ENCODE measurements at places on chromosomes 16 and 17.

GRCh38 chr17:1552932-1553331 is 9.7 kb downstream of the PITPNA start:
- no peak for DNase-seq

GRCh38 chr17:45008216-45008615 is 40.1 kb upstream of the C1QL1 start:
- no peak for DNase-seq

DNA sequence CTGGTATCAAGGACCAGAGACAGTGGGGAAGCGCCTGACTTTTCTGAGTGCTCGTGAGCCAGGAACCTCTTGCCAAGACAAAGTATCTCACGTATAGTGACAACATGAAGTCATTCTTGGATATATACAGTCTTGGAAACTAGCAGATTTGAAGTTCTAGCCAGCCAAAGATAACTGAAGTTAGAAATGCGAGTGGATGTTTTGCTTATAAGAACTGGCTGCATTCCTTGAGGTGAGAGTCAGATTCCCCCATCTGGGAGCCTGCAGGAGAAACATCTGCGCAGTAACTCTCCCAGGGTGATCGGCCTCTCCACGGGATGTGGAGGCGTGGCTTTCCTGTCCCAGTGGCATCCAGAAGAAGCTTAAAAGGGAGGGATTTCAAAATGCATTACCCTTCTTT is 89.8 kb downstream of the SHISA6 start:
- no peak for DNase-seq

DNA sequence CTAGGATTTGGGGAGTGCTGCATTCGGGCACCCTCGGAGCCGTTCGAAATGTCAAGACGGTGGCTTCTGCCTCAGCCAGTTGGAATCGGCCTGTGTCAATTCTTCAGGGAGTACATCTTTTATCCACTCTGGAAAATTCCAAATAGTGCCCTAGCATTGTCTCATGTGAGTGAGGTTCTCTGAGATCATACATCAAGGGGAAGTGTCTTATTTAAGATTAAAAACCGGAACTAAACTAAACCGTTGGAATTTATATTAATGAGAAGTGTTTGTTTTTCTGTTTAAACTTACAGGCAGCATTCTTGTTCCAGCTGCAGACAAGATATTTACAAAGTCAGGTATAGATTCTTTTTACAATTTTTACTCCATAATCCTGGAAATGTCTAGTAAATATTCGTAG is 56.8 kb downstream of the SLC47A1 start:
- no peak for DNase-seq

GRCh38 chr17:19290066-19290705 is 53.0 kb downstream of the EPN2 start:
- DNase-seq: peak; percentile 48

- no peak for DNase-seq
These were observed 18.2 kb upstream of the HS3ST3B1 start for GRCh38 chr17:14282726-14283125.

- DNase-seq: no peak
These were observed 2.0 kb downstream of the KDM6B start for GRCh38 chr17:7835814-7836595.

DNA sequence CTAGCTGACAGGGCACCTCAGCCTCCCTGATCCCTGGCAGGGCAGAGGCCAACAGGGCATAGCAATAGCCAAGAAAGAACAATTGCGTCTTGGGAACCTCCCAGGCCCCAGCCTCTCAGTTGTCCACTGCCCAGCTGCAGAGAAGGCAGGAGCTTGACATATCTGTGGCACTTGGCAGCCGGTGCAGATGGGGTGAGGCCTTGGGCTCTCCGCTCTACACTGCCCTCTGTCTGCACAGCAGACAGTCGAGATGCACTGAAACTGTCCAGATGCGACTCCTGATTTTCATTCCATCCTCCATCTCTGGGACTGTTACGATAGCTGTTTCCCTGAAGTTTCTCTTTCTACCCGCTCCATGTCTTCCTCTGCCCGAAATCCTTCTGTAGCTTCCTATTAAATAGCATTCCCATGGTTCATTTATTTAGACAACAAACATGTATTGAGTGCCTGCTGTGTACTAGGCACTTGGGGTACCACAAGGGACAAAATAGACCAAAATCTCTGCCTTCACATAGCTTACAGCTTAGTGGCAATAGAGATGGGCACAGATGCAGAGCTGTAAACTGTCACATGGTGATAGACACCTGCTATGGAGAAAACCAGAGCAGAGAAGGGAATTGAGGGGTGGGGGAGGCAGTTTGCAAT is 3.3 kb downstream of the POLR3E start:
- peak; percentile 29 for DNase-seq

DNA sequence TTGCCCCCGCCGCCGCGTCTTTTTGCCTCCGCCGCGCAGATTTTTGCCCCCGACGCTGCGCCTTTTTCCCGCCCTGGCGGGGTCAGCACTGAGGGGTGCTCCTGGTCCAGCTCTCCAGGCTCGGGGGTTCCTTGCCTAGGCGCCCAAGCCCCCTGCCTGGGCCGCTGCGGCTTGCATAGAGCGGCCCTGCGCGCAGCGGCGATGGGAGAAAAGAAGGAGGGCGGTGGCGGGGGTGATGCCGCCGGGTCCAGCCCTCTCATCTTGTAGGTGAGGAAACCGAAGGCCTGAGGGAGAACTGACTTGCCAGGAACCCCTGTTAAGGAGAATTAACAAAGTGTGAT is 330.8 kb upstream of the WSB1 start:
- DNase-seq: no peak

DNA sequence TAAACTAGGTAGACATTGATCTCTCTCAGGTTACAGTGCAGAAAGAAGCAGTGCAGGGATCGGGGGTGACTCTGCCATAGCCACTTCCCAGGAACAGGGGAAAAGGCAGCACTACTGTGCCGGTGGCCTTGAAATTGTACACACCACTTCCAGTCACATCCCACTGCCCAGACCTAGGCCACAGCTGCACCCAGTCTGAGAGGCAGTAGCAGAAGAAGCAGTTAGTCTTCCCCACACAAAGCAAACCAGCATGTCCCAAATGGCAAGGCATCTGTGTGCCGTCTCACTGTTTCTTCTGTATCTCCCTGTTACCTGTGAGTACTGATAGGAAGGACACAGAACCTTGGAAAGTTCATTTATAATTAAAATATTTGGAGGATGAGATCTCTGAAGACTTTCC is 47.0 kb downstream of the TMC6 start:
- DNase-seq: no peak

DNA sequence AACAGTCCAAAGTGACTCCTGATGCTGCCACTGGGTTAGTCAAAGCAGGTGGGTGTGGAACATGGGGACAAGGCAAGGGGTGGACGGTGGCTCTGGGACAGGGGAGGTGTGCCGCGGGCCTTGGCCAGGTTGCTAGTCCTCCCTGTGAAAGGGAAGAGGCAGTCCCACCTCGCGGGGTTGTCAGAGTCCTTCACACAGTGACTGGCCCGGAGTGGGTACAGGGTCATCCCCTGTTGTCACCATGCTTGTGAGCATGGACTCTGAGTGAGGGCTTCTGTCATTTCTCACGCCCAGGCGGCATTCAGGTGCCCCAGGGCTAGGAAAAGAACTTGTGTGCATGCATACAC is 3.1 kb upstream of the ZNF469 start:
- DNase-seq: no peak

- DNase-seq: no peak
These were observed 17.6 kb downstream of the TEX2 start for GRCh38 chr17:64245218-64246145.

- no peak for DNase-seq
These were observed 61.5 kb downstream of the DHRS7C start for GRCh38 chr17:9729735-9730420.

All from GDM1 (cell line).